ENCODE measurements at places on chromosomes 4 and X. TPM values are rescaled to one million over a fixed set of nuclear protein-coding genes. Genes with fewer than 3 reads are reported as not detected.

The TEX13C gene
- total RNA-seq: not detected

The FANCB gene
- 3.9 TPM for total RNA-seq

The SMR3B gene
- total RNA-seq: not detected

The GAB1 gene
- 4.6 TPM for total RNA-seq

The MSL3 gene
- 19.3 TPM for total RNA-seq

The G3BP2 gene
- 93.6 TPM for total RNA-seq

The MAPK10 gene
- 4.0 TPM for total RNA-seq

The C4orf17 gene
- not detected for total RNA-seq

The MAGED4B gene
- 36.6 TPM for total RNA-seq

The OTOP1 gene
- total RNA-seq: not detected

The SLC10A4 gene
- total RNA-seq: not detected

The CT45A10 gene
- total RNA-seq: not detected

The TRPC5OS gene
- total RNA-seq: not detected

The UGT2A1 gene
- not detected for total RNA-seq

The RASGEF1B gene
- total RNA-seq: not detected

The REPS2 gene
- total RNA-seq: 0.74 TPM

The HSD17B13 gene
- under 0.01 TPM for total RNA-seq

The TMEM144 gene
- 1.2 TPM for total RNA-seq

The BEND2 gene
- not detected for total RNA-seq

The PDGFRA gene
- total RNA-seq: 69.4 TPM

The SAGE1 gene
- total RNA-seq: not detected

The ERCC6L gene
- total RNA-seq: 7.4 TPM

The PABPC5 gene
- 0.74 TPM for total RNA-seq

The PRIMPOL gene
- 13.8 TPM for total RNA-seq

The ZXDA gene
- 2.2 TPM for total RNA-seq

The PAGE2 gene
- not detected for total RNA-seq

The P2RY10 gene
- not detected for total RNA-seq

The FHIP1A gene
- 0.59 TPM for total RNA-seq

The AMBN gene
- total RNA-seq: not detected

The MAOA gene
- total RNA-seq: 45.4 TPM

The SYN1 gene
- 0.30 TPM for total RNA-seq

The GATB gene
- 24.4 TPM for total RNA-seq

The NXF3 gene
- not detected for total RNA-seq

The SPATA18 gene
- 2.9 TPM for total RNA-seq

The SSX4B gene
- total RNA-seq: not detected

The IL2 gene
- not detected for total RNA-seq
